ENCODE measurements at places on chromosomes 3 and 15.

- DNase-seq, result peak; percentile 95
Measured at GRCh38 chr15:40894681-40895448, 615 bp downstream of the VPS18 start.

GRCh38 chr3:43863966-43864933 lies 173.5 kb downstream of the ABHD5 start:
- DNase-seq, result no peak

DNA sequence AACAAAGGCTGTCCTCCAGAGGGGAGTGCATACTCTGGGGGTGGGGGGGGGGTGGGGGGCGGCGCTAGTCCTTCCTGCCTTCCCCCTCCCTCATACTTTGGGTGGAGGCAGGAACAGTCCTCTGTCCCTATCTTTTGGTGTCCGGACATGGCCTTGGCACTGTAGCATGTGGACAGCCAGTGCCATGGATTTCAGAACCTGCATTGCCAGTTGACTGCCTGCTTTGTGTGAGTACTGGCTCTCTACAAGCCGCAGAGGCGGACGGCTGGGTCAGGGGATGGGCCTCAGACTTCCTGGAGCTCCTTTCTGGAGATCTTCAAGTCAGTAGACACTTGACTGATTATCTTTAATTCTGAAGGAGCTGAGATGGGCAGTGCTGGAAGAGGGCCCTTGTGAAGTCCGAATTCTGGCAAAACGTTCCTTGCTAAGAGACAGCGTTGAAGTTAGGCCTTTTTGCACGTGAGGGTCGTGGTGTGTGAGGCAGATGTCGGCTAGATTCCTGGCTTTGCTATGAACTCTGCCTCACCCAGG lies 2.5 kb downstream of the CLDN11 start:
- DNase-seq, result no peak

- DNase-seq, result no peak
Measured at GRCh38 chr3:13018561-13019242, 54.5 kb downstream of the IQSEC1 start.
